ENCODE measurements at places on chromosomes 7 and 10.

DNA sequence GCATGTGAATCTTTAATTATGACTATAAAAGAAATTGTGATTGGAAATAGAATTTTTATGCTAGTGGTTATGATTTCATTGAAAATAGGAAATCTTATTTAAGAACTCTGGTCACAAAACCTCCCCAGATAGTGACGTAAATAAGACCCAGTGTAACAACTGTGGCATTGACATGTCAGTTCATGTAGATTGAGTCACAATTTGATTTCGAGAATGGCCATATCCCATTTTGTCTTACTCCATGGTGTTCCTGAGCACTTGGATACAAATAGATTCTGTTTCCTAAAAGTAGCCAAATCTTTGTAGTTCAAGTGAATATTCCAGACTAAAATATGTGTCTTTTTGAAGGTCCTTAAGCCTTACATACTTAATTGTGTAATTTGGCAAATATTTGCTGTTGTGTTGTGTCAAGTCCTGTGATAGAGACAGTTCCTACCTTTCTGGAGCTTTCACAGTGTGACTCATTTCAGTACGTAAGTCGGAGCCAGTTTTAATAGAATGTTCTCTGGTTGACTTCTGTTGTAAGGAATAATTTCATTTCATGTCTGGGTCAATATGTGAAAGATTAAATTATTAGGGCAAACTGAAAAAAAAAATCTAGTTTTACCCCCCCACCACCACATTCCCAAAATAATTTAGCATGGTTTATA lies 37.1 kb upstream of the TOMM7 start:
- DNase-seq: no peak

DNA sequence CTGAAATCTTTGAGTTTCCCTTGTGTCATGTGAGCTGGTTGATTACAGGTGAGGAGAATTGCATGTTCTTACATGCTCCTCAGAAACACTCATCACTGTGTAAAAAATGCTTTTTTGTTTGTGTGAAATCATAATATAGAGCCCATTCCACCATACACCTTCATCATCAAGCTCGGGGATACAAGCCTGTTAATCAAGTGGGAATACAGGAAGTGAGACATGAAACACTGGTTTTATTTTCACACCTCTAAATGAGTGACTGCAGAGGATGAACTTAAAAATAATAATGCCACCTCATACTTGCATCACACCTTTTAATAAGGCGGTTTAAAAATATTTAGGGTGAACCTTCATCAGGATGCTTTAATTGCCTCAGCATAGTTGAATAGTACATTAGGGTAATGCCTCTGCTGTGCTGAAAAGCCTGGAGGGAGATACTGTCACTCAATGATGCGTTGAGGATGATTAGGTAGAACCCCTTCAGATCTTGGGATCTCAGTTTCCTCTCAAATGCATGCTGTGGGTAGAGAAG lies 164.6 kb downstream of the AUTS2 start:
- no peak for DNase-seq

- no peak for DNase-seq
Measured at GRCh38 chr7:537911-538634, 18.4 kb upstream of the PDGFA start.

DNA sequence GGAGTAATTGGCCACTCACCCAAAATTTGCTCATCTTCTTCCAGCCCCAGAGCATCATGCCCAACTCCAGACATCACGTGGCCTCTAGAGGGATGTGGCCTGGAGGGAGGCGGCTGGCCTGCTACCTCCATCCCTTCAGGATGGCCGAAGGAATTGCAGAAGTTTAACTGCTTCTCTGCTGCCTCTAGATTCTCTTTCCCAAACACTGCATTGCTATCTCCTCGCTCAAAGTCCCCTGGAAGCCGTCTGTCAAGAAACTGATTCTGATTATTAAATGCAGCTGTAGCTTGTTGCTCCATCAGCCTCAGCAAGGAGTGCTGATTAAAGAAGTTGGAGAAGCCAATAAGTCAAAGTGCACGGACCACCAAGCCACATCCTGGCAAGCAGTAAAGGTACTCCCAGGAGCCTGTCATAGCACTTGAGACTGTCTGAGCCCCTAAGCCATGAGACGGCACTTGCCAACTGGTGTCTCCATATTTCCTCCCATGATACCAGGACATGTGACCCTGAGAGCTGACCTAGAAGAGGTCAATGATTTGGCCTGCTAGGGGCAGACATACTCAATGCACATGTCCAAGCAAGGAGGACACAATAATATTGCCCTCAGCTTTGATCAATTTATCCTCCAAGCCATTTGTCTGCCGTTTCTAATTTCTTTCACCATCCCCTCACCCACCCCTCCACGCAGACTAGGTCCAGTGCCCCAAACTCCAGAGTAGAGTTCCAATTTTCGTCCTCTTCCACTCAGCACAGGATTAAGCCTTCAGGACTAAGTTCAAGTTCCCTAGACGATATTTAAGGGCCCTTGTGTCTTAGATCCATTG lies 84.2 kb downstream of the TBXAS1 start:
- no peak for DNase-seq

- no peak for DNase-seq
Measured at GRCh38 chr10:74748468-74749031, 77.8 kb upstream of the KAT6B start.

DNA sequence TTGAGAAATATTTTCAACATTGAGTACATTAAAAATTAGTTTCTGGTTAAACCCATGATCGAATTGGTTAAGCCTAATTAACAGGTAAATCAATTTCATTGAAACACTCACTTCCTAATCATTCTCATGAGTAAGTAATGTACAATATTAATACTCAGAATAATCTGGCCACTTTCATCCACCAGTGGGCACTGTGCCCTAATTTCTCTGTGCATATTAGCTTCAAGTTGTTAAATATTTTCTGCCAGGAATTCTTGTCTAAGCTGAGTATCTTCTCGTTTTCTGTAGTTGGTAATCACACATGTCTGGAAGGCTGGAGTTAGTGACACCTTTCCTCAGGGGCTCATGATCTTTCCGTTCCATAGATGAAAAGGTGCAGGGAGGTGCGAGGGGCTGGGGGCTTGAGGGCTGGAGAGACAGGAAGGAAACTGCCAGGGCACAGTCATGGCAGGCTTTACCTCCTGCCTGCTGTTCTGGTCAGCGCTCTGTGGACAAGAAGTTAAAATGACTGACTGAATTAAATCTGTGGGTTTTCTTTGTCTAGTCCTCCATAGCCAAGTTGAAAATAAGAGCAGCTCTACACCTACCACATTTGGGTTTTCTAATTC lies 71.9 kb downstream of the WIPF3 start:
- no peak for DNase-seq

DNA sequence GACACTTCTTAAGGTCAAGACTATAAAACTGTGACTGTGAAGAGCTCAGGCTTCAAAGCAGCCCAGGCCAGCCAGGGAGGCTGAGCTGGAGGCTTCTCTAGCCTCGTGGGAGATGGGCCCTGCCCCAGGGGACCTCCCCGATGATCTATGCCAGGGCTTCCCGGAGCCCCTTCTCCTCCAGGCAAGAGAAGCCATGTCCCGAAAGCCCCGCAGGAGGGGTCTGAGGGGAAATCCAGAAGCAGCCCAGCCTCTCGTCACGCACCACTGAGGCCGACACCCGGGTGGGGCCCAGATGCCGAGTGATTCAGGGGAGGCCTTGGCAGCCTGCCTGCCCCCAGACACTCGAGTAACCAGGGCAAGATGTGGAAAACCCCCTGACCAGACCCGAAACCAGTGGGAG lies 63.7 kb downstream of the PROSER2 start:
- no peak for DNase-seq

- DNase-seq: no peak
Measured at GRCh38 chr10:68434657-68435056, 27.6 kb upstream of the RUFY2 start.

- no peak for DNase-seq
Measured at GRCh38 chr7:87047-87446, 105.3 kb upstream of the FAM20C start.

GRCh38 chr10:43355749-43356371 lies 15.6 kb upstream of the FXYD4 start:
- DNase-seq: no peak

DNA sequence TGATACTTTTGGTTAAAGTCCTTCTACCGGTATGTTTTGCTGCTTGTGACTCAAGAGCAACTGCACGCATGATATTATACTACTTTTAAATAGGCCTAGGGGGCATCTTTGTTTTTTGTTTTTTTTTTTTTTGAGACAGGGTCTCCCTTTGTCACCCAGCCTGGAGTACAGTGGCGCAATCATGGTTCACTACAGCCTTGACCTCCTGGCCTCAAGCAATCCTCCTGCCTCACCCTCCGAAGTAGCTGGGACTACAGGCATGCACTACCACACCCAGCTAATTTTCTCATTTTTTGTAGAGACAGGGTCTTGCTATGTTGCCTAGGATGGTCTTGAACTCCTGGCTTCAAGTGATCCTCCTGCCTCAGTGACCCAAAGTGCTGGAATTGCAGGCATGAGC lies 80.2 kb downstream of the ZMYND11 start:
- no peak for DNase-seq

DNA sequence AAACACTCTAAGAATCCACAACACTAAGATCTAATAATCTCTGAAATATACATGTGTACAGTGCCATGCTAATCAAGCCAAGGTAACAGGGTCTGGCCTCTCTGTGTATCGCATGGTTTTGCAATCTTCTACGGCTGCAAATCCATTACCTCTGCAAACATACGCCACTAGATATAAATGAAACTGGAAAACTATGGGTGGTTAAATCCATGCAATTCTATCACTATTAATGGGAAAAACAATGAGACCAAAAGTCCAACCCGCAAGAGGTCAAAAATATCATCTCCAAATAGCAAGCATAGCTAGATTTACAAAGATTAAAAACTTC lies 23.0 kb downstream of the SGCE start:
- DNase-seq: no peak

- DNase-seq: no peak
Measured at GRCh38 chr10:114273910-114274309, 34.9 kb downstream of the VWA2 start.

- DNase-seq: no peak
Measured at GRCh38 chr10:60390224-60390626, 550 bp upstream of the ANK3 start.

DNA sequence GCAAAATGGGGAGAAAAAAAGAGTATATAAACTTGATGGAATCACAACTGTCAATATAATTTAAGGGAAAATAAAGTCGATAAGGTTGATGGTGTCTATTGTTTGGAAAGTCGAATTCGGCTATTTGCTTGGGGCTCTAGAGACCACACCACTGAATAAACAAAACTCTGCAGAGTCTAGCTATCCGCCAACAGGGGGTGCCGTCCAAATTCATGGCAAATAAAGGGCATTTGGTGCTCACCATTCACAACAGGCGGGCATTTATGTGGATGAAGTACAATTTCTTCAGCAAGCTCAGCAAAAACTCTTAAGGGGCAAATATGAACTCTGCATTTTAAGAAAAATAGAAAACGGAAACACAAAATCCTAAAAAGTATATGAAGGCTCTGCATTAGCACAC lies 23.3 kb downstream of the CD36 start:
- no peak for DNase-seq
